ENCODE measurements at places on chromosomes 3 and 15. TPM values are rescaled to one million over a fixed set of nuclear protein-coding genes. Genes with fewer than 3 reads are reported as not detected.

GRCh38 chr3:126816986-126817777 lies 113.1 kb downstream of the CHCHD6 start:
- no peaks in the 10 kb centered on the region for H3K27me3 ChIP-seq
- peak overlapping the region; percentile 60 for H3K27ac ChIP-seq
- H3K4me1 ChIP-seq: peaks cover 9% of the 10 kb centered on the region
- DNase-seq: peak; percentile 28

- no peaks in the 10 kb centered on the region for H3K36me3 ChIP-seq
- no peaks in the 10 kb centered on the region for H3K27me3 ChIP-seq
- no peaks in the 10 kb centered on the region for H3K4me1 ChIP-seq
- peak; percentile 34 for DNase-seq
These were observed 296.6 kb downstream of the SUCLG2 start for GRCh38 chr3:67357610-67358458.

DNA sequence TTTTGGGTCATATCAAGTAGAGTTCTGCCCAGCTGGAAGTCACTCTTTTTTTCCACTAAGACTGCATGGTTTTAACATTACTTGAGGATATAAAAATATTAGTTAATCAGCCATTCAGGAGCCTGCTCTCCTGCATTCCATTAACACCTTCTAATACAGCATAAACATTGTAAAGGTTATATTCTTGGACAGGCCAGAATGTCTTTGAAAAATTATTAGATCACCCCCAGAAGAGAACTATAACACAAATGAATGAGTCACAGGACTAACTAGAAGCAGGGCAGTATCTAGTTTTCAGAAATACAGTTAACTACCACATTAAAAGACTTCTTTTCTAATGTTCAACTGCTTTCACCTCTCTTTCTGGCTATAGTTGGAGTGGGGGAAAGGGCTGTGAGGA lies 80.9 kb downstream of the THBS1 start:
- no peak for DNase-seq
- no peaks in the 10 kb centered on the region for H3K27me3 ChIP-seq
- peaks cover 11% of the 10 kb centered on the region for H3K4me1 ChIP-seq
- no peak overlapping the region for H3K27ac ChIP-seq
- H3K36me3 ChIP-seq: no peaks in the 10 kb centered on the region

GRCh38 chr3:8996681-8997121 lies 33.4 kb upstream of the RAD18 start:
- no peaks in the 10 kb centered on the region for H3K4me1 ChIP-seq
- no peak overlapping the region for H3K27ac ChIP-seq
- no peaks in the 10 kb centered on the region for H3K27me3 ChIP-seq
- H3K4me3 ChIP-seq: no peak overlapping the region
- H3K36me3 ChIP-seq: no peaks in the 10 kb centered on the region

GRCh38 chr15:52139599-52140462 lies 27.3 kb upstream of the BCL2L10 start:
- peak; percentile 79 for DNase-seq
- no peaks in the 10 kb centered on the region for H3K36me3 ChIP-seq
- no peak overlapping the region for H3K4me3 ChIP-seq
- H3K27me3 ChIP-seq: no peaks in the 10 kb centered on the region
- H3K27ac ChIP-seq: no peak overlapping the region

DNA sequence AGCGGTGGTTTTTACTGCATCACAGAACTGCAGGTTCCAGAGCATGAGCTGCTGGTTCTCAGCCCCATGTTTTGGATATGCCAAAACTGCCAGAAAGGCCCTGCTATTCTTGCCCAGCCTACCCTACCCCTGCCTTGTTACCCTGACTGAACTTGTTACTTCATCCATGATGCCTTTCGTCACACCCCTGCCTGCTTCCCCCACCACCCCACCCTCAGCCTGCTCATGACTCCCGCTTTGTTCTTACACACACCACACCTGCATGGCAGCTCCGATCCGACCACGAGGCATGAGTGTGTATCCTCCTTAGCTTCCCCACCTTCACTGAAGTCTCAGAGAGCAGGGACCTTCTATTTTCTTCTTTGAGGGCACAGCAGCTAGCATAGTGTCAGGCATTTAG lies 5.1 kb upstream of the TM4SF1 start:
- H3K27me3 ChIP-seq: no peaks in the 10 kb centered on the region
- H3K36me3 ChIP-seq: no peaks in the 10 kb centered on the region
- no peak for DNase-seq
- H3K4me3 ChIP-seq: no peak overlapping the region
- H3K27ac ChIP-seq: no peak overlapping the region

- no peak for DNase-seq
- H3K4me1 ChIP-seq: peaks cover 15% of the 10 kb centered on the region
These were observed 30.5 kb upstream of the SPATA12 start for GRCh38 chr3:57029924-57030323.

GRCh38 chr3:71069797-71070196 lies 513.7 kb downstream of the FOXP1 start:
- no peaks in the 10 kb centered on the region for H3K36me3 ChIP-seq
- H3K4me1 ChIP-seq: peaks cover 51% of the 10 kb centered on the region
- DNase-seq: peak; percentile 33
- H3K27ac ChIP-seq: no peak overlapping the region

DNA sequence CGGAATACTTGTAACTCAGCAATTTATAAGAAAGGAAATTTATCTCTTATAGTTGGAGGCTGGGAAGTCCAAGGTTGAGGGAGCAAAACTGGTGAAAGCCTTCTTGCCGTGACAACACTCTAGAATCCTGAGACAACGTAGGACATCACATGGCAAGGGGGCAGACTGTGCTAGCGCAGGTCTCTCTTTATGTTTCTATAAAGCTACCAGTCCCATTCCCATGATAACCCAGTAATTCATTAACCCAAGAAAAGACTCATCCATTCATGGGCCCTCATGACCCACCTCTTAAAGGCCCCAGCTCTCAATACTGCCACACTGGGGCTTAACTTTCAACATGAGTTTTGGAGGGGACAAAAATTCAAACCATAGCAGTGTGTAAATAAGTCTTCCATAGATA lies 260.2 kb downstream of the ZBTB20 start:
- no peaks in the 10 kb centered on the region for H3K4me1 ChIP-seq
- no peaks in the 10 kb centered on the region for H3K36me3 ChIP-seq
- H3K27ac ChIP-seq: no peak overlapping the region
- H3K4me3 ChIP-seq: no peak overlapping the region
- no peaks in the 10 kb centered on the region for H3K27me3 ChIP-seq

DNA sequence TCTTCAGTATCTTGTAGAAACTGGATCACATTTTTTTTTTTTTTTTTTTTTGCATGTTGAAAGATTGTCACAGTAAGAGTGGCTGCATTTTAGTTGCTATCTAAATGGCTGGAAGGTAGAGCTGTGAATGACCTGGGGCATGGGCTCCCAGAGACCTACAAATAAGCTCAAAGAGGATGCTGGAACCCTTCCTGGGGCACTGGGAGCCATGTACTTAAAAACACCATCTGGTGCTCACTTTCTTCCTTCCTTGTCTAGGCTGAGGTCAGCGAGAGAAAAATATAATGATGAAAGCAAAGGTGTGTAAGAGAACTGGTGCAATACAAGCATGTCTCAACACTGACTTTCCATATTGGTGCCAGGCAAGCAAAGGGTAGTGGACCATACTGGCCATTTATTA lies 323.9 kb downstream of the SV2B start:
- H3K4me1 ChIP-seq: no peaks in the 10 kb centered on the region
- H3K36me3 ChIP-seq: no peaks in the 10 kb centered on the region
- no peak overlapping the region for H3K4me3 ChIP-seq
- DNase-seq: no peak
- H3K27ac ChIP-seq: no peak overlapping the region
- H3K27me3 ChIP-seq: no peaks in the 10 kb centered on the region

- no peak overlapping the region for H3K4me3 ChIP-seq
- peak overlapping the region; percentile 85 for H3K27ac ChIP-seq
- H3K36me3 ChIP-seq: no peaks in the 10 kb centered on the region
- peaks cover 7% of the 10 kb centered on the region for H3K4me1 ChIP-seq
- peaks cover 3% of the 10 kb centered on the region for H3K27me3 ChIP-seq
These were observed 189.7 kb downstream of the OPA1 start for GRCh38 chr3:193782747-193783146.

DNA sequence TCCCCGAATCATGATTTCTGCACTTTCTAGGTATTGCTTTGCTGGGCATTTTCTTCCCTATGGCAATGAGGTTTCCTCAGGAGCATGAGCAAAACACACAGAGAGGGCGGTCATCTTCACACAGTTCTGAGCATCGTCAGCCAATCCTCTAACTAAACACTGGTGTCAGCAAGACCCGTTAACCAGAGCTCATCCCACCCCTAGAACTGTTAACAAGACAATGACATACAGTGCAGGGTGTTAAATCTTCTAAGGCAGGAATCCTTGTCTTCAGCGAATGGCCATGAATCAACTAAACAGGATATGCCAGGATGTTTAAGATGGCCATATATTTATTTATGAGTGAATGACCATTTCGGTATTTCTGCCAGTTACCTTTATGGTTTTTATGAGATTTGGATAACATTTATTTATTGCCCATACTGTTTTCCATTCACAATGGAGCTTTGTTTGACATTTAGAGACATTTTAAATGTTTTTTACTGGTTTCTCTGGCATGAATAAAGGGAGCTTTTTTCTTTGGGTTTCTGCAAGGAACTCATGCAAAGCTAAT lies 411.5 kb upstream of the PROK2 start:
- no peaks in the 10 kb centered on the region for H3K4me1 ChIP-seq
- H3K27me3 ChIP-seq: no peaks in the 10 kb centered on the region
- no peaks in the 10 kb centered on the region for H3K36me3 ChIP-seq
- H3K4me3 ChIP-seq: no peak overlapping the region

DNA sequence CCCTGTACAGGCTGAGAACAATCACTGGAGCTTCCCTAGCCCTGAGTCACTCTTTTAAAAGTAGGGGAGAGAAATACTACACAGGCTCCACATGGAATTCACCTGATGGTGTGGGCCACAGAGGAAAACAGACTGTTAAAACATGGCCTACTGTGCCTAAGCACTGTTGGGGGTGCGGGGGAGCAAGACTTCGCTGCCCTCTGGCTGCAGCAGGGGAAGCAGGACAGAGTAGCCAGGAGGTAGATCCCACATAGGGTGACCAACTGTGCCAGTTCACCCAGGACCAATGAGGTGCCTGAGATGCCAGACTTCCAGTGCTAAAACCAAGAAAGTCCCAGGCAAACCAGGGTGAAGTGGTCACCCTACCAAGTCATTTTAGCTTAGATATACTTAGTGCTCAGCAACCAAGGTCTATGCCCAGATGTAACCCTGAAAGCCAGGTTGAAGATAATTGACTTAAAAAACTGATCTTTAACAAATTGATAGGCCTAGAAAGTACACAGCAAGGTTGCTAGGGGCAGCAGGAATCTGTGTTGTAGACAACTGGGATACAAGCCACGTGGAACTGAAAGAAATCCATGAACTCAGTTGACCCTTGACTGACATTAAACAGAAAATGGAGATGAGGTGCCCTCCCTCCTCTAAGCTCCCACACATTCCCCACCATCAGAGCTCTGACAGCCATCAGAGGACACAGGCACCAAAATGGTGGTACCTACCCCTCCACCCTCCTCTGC lies 344.2 kb upstream of the PPP2R3A start:
- no peak for DNase-seq
- H3K4me3 ChIP-seq: no peak overlapping the region
- H3K27ac ChIP-seq: no peak overlapping the region
- no peaks in the 10 kb centered on the region for H3K36me3 ChIP-seq

DNA sequence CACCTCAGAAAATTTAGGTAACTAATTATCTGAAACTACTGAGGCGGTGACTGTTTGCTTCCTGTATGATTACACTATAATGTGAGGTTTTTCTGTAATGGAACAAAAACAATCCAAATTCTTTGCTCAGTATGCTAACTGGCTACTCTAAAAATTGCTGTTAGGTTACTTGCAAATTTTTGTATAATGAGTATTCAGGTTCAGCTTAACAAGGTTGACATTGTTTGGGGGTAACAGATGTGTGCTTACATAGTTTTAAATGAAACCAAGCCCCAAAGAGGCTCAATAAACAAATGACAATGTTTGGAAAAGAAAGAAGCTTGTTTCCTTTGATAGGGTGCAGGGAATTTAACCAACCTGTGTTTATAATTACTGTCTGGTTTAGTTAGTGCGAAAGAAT lies 414.5 kb upstream of the MDFIC2 start:
- H3K27ac ChIP-seq: no peak overlapping the region
- H3K4me1 ChIP-seq: no peaks in the 10 kb centered on the region
- no peaks in the 10 kb centered on the region for H3K36me3 ChIP-seq
- H3K27me3 ChIP-seq: no peaks in the 10 kb centered on the region

GRCh38 chr15:41877631-41878354 lies 16.1 kb downstream of the SPTBN5 start:
- peaks cover 31% of the 10 kb centered on the region for H3K27me3 ChIP-seq
- H3K4me1 ChIP-seq: peaks cover 18% of the 10 kb centered on the region
- no peak overlapping the region for H3K27ac ChIP-seq

- H3K4me1 ChIP-seq: no peaks in the 10 kb centered on the region
- DNase-seq: no peak
- H3K4me3 ChIP-seq: no peak overlapping the region
- H3K36me3 ChIP-seq: no peaks in the 10 kb centered on the region
- H3K27ac ChIP-seq: no peak overlapping the region
These were observed 120.9 kb downstream of the ZMAT3 start for GRCh38 chr3:178950676-178951075.

- H3K4me3 ChIP-seq: no peak overlapping the region
- DNase-seq: peak; percentile 5
- H3K4me1 ChIP-seq: peaks cover 26% of the 10 kb centered on the region
- no peak overlapping the region for H3K27ac ChIP-seq
- H3K36me3 ChIP-seq: no peaks in the 10 kb centered on the region
- no peaks in the 10 kb centered on the region for H3K27me3 ChIP-seq
These were observed 134.9 kb downstream of the GAP43 start for GRCh38 chr3:115758076-115758763.

- H3K27me3 ChIP-seq: no peaks in the 10 kb centered on the region
- peaks cover 10% of the 10 kb centered on the region for H3K36me3 ChIP-seq
- H3K4me3 ChIP-seq: no peak overlapping the region
- peak; percentile 66 for DNase-seq
- peak overlapping the region; percentile 70 for H3K27ac ChIP-seq
These were observed 23.8 kb downstream of the RLBP1 start for GRCh38 chr15:89197503-89197971.

- no peak for DNase-seq
- no peak overlapping the region for H3K4me3 ChIP-seq
- H3K27me3 ChIP-seq: no peaks in the 10 kb centered on the region
- no peaks in the 10 kb centered on the region for H3K4me1 ChIP-seq
- H3K27ac ChIP-seq: no peak overlapping the region
These were observed 287.0 kb downstream of the MEX3B start for GRCh38 chr15:81758818-81759284.

- DNase-seq: no peak
- peaks cover 5% of the 10 kb centered on the region for H3K4me1 ChIP-seq
- H3K27me3 ChIP-seq: no peaks in the 10 kb centered on the region
- no peak overlapping the region for H3K4me3 ChIP-seq
These were observed 98.7 kb downstream of the CHST2 start for GRCh38 chr3:143218166-143218835.

GRCh38 chr3:196554205-196554604 lies 14.1 kb downstream of the WDR53 start:
- no peaks in the 10 kb centered on the region for H3K36me3 ChIP-seq
- H3K27ac ChIP-seq: no peak overlapping the region
- no peaks in the 10 kb centered on the region for H3K4me1 ChIP-seq

GASK1A gene
- total RNA-seq: 0.78 TPM

EPHA6 gene
- total RNA-seq: 0.15 TPM

GHSR gene
- total RNA-seq: not detected

ATG3 gene
- 38.3 TPM for total RNA-seq

KLHDC8B gene
- total RNA-seq: 173 TPM

RHO gene
- total RNA-seq: not detected

GLDN gene
- total RNA-seq: 0.07 TPM

ADGRG7 gene
- 46.5 TPM for total RNA-seq

TXNRD3 gene
- 11.7 TPM for total RNA-seq

LRRC34 gene
- total RNA-seq: 4.4 TPM

SH3GL3 gene
- total RNA-seq: 79.6 TPM

ANKDD1A gene
- total RNA-seq: 5.4 TPM

IP6K1 gene
- 44.4 TPM for total RNA-seq

STX19 gene
- not detected for total RNA-seq

GRAMD2A gene
- total RNA-seq: 0.67 TPM

All from cardiac muscle cell (in vitro differentiated cells and primary cell).